ENCODE measurements at places on chromosomes 4 and X.

GRCh38 chrX:136126872-136127406, 20.4 kb upstream of the FHL1 start:
- peak; percentile 20 for DNase-seq

- DNase-seq = no peak
These were observed 95.4 kb upstream of the FRG1 start for GRCh38 chr4:189845145-189845846.

DNA sequence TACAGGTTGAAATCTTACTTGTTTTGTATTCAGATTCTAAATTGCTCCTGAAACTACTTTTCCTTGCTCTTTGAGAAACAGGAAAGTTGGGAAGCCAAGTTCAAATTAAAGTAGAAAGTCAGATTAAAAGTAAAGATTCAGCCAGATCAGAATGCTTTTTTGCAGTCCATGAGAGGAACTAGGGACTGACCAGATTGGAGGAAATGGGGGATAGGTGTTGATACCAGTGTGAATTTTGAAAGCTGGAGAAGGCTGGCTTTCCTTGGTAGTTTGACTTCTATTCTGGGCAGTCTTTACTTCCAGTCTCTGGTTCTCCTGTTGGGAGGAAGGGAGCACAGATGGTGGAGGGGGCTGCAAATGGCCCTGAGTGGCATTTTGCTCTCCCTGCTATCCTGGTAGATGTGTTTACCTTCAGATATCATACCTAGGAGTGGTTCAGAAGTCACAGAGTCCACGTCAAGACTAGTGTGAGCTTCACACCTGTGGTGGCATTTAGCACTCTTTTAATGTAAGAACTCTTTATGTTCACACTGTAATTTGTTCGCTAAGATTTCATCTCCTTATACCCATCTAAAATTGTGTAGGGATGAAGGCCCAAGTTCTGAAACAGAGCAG, 68.8 kb downstream of the FNIP2 start:
- no peak for DNase-seq

DNA sequence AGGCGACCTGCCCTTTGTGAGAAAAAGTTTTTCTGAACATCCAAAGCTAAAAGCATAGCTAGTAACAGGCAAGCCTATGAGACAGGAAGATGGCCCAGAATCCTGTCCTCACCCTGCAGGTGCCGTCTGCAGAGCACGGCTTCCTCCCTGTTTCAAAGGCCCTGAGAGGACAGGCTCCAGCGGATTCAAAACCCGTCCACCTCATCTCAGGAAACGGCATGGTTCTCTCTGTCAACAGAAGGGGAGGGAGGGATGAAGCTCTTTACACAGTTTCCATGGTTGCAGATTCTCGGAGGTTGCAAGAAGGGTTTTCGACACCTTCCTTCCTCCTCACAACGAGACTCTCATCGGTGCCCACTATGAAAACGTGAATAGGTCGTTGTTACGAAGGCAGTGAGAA, 8.3 kb downstream of the PPP2R3B start:
- DNase-seq = no peak

GRCh38 chrX:78979789-78980464, 34.7 kb downstream of the P2RY10 start:
- DNase-seq = peak; percentile 32

DNA sequence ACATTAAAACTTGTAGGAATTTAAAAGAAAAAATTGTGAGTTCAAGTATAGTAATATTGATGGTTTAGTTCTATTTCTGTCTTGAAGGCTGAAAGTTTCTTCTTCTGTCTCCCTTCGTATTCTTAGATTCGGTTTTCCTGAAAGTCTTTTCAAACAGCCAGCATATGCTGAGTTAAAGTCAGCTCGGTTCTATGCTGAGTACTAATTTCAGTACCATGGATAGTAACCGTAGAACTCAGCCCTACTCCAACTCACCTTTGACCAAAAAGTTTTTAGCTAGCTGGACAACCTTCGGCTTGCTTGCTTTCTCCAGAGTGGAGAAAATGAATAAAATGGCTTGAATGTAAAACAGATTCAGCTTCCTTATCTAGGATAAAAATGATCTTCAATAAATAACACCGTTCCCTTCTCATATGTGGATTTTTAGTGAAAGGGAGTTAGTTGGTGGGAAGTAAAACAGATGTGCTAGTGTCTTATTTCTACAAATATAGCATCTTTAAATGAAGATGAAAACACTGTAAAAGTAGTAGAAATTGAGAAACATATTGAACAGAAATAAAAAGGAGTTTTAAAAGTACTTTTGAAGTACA, 5.2 kb downstream of the POU4F2 start:
- peak; percentile 51 for DNase-seq

All from GM13976 (cell line).